ENCODE measurements at places on chromosomes 6 and 20.
A peak's percentile ranks its signal among the peaks of the same experiment; 100 is the strongest.

DNA sequence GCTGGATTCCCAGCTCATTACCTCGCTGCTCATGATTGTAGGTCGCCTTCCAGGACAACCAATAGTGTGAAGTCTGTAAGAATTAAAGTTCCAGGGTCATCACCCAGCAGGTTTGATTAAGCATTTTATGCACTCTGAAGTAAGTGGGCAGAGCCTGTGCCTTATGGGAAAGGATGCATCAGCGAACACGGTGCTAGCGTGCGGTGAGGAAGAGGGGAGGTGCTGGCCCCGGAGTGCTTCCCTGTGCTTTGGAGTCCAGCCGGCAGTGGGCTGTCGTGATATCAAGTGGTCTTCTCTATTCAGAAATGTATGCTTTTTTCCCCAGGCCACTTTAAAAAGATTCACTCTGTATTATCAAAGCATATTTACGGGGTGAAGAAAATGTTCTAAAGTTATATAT is 16.0 kb downstream of the DUSP22 start:
- no peak for DNase-seq

GRCh38 chr6:124963416-124963785 is 1.2 kb downstream of the RNF217 start:
- DNase-seq, result peak; percentile 43

- DNase-seq, result no peak
These were observed 17.0 kb downstream of the ADGRB3 start for GRCh38 chr6:68652117-68652536.

DNA sequence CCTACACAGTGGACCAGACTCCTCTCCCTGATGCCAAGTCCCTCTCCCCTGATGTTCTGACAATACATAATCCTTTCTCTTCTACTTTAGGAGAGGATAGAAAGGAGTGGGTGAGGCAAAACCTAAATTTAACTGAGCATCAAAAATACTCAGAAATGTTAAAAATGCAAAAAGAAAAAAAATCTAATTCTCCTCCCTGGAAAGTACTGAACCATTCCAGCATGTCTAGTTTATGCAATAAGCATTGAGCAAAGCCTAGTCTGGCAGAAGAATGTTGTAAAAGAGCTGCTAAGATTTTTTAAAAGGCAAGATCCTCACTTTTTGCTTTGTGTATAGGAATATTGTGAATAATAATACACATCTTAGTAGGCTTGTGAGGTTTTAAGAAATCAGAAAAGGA is 116.6 kb upstream of the STXBP5 start:
- DNase-seq, result no peak

- DNase-seq, result no peak
These were observed 41.0 kb downstream of the GPLD1 start for GRCh38 chr6:24448396-24448795.
